Fibroblast of skin of right quadriceps (primary cell): ENCODE measurements at places on chromosomes 3 and 15.
A peak's percentile ranks its signal among the peaks of the same experiment; 100 is the strongest.

- peak; percentile 9 for DNase-seq
Measured at GRCh38 chr15:30990446-30991254, 778 bp downstream of the MTMR10 start.

- DNase-seq = no peak
Measured at GRCh38 chr3:187286467-187287059, 5.0 kb downstream of the MASP1 start.

DNA sequence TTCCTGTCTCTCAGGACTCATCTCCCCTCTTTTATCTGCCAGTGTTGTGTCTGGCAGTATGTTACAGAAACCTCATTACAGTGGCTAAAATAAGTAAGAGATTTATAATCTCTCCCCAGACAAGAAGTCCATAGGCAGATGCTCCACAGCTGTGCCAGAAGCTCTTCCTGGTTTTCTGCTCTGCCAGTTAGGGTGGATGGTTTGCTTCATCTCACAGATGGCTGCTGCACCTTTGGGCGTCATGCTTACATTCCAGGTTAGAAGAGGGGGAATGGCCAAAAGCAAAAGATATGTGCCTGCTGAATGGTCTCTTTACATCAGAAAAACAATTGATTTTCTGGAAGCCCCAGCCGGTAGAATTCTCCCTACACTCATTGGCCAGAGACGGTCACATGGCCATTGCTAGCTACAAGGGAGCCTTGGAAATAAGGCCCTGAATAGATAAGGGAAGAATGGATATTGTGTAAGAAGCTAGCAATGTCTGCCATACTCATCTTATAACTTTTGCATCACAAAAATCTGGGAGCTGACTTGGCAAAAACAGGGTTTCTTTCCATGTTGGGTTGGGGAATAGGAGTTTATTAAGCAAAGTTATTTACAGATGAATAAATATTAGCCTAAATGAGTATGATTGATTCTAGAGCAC lies 91.1 kb downstream of the PDCD6IP start:
- no peak for DNase-seq

- no peak for DNase-seq
Measured at GRCh38 chr3:127411083-127411727, 123.4 kb upstream of the PRR20G start.

- no peak for DNase-seq
Measured at GRCh38 chr3:109382588-109382987, 45.2 kb upstream of the DPPA4 start.

DNA sequence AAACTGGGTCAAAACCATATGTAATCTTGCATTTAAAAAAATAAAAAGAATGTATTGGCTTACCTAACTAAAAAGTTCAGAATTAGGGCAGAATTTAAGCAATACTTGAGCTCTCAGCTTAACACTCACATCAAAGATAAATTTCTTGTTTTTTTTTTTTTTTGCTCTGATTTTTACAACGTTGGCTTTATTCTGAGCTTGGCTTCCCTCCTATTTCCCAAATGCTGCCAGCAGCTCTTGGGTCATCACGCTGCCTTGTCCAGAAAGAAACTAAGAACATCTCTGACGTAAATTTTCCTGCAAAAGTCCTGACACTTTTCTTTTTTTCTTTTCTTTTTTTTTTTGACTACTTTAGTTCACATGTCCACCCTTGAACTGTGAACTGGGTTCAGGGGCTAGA lies 150.6 kb upstream of the TGFBR2 start:
- DNase-seq = no peak

DNA sequence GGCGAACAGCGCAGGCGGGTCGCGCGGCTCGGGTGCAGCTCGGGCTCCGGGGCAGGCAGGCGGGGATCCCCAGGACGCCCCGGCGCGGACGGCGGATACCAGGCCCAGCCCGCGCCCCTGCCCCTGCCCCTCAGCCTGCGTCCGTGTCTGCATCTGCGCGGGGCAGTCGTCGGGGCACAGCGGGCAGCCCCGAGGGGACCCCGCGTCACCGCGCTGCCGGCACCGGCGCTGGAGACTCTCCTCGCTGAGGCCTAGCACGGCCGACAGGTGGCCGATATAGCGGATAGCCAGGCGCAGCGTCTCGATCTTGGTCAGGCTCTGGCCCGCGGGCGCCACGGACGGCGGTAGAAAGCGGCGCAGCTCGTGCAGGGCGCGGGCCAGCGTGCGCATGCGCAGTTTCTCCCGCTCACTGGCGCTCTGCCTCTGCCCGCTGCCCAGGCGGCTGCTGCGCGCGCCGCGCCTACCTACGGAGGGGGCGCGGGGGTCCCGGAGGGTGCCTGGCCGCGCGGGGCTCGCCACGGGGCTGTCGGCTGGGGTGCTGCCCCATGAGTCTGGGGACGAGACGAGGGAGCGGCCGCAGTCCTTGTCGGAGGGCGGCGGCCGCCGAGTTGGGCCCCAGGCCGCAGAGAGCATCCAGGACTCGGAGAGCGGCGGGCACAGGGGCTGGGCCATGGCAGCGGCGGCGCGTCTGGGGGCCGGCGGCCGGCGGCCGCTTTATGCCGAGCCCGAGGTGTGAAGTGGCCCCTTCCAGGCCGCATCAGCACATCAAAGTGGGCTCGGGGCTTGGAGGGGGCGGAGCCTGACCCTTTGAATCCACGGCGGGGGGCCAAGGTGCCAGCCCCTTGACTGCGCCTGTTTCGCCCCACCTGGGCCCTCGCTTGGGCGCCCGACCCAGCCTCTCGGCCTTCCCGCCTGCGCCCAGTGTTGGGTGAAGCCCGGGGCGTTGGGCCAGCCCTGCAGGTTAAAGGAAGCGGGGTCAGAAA lies at the start of gene MESP1:
Gene MESP1, minus strand, starts transcription at position 690 of the 983 bp plus-strand sequence. Its CDS starts 18 bp downstream, at position 672.
- peak; percentile 88 for DNase-seq

GRCh38 chr3:13651057-13651400 lies 102.1 kb downstream of the FBLN2 start:
- DNase-seq = no peak

DNA sequence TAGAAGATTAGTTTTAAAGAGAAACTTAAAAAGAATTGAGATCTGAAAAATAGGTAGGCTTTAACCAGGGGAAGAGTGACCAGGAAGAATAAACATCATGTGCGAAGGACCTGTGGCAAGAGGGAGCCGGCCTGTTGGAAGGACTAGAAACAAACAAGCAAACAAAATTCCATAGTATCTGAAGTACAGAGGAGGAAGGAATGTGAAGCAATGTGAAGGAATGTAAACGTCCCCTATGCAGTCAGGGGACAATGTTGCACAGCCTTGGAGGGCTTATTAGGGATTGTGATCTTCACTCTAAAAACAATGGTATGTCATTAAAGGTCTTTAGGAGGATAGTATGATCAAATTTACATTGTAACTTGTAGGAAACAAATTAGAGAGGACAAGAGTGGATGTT lies 84.4 kb upstream of the PLCL2 start:
- DNase-seq = no peak

DNA sequence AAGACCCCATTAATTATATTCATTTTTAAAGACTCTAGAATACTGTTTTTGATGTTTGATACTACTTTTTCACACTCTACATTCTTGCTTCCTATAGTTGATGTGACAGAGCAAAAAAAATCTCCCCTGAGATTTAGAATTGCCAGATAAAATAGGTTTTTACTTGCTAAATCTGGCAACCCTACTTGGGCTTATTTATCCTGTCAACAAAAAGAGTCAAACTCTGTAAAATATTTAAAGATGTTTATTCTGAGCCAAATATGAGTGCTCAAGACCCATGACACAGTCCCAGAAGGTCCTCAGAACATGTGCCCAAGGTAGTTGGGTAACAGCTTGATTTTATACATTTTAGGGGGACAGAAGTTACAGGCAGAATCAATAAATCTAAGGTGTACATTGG lies 72.3 kb downstream of the DAPK2 start:
- DNase-seq = no peak

DNA sequence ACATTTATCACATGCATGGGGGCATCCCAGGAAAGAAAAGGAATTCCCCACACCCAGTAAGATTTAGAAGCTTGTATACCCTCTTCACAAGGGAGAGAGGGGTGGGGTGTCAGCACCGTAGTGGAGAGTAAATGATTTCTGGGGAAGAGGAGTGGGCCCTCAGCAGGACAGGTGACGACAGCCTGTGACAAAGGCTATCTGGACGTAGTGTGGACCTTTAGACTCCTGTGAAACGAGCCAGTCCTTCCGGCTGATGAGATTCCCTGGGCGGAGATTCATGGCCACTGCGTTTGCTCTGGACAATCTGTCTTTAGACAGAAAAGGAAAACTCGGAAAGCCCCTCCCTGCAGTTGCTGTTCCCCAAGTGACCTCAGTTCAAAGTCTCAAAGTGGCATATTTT lies 1.7 kb upstream of the FAM3D start:
- DNase-seq = no peak

GRCh38 chr15:37101980-37102304 lies 1.6 kb upstream of the MEIS2 start:
- DNase-seq = peak; percentile 73

- DNase-seq = peak; percentile 65
Measured at GRCh38 chr3:24185738-24186384, 240.8 kb downstream of the NR1D2 start.

DNA sequence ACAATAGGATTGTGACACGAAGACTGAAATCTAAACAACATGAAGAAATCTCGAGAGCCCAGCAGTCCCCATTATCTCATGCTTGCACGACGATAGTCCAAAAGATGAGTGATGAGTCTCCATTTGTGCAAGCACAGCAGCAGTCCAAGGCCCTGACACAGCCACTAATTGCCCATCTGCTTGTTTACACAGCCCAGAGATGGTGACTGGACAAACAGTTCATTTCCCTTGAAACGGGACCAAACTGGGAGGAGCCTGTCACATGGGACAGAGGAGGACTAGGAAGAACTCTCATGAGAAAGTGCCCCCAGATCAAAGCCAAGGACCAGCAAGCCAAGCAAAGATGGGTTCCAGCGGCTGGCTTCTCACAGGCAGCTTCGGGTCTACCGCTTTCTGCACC lies 121.0 kb downstream of the GREM1 start:
- DNase-seq = peak; percentile 88

DNA sequence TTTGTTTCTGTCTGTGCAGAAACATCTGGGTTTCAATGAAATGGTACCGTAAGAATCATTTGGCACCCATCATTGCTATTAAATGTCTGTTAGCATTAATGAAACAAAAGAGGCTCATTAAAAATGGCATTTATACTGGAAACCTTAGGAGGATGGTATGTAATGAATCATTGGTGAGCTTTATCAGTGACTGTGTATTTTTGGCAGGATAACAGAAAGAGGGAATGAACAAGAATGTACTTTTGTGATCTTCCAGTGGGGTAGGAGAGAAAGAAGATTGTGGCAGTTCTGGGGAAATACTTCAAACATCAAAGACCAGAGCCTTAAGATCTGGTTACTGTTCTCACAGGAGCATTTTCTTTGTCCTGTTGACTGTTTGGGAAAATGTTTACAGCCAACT lies 4.7 kb upstream of the DCBLD2 start:
- peak; percentile 91 for DNase-seq

- DNase-seq = no peak
Measured at GRCh38 chr3:188931036-188931435, 240.7 kb upstream of the TPRG1 start.

DNA sequence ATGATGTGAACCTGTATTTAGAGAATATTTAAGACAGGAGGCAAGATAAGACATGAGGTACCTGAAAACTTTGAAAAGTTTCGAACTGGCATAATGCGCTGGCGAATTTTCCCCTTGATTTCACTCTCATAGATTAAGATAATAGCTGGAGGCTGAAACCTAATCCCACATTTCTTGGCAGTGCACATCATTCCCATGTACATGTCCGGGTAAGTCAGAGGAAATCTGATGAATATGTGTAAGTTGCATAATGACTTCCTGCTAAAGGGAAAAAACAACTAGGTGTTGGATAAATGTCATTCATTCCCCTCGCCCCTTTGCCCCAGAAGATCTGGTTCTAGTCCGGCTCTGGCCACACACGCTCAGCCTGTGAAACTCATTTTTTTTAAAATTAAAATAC lies 3.6 kb downstream of the CEP19 start:
- no peak for DNase-seq

GRCh38 chr3:45599984-45600650 lies 5.6 kb downstream of the LIMD1 start:
- DNase-seq = no peak

DNA sequence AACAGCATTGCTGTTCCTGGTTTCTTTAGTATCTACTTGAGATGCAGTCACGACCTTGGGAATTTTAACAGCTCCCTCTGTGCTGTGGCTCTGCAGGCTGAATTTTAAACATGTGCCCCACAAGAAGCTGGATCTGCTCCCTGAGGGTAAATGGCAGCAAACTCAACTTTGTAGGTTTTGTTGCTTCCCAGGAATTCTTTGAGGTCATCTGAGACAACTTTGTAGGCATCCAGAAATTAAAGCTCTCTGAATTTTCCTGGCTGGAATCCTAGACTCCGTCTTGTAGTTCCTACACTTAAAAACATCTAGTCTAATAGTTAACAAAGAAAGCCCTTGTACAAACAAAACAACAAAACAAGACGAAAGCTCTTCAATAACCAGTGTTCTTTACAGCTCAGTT lies 366.3 kb downstream of the FEZF2 start:
- DNase-seq = peak; percentile 19

- DNase-seq = peak; percentile 82
Measured at GRCh38 chr3:121482660-121483059, 63.1 kb downstream of the POLQ start.

GRCh38 chr3:169430707-169431404 lies 232.7 kb downstream of the MECOM start:
- DNase-seq = no peak

GRCh38 chr3:110419601-110420000 lies 652.0 kb upstream of the NECTIN3 start:
- peak; percentile 54 for DNase-seq

DNA sequence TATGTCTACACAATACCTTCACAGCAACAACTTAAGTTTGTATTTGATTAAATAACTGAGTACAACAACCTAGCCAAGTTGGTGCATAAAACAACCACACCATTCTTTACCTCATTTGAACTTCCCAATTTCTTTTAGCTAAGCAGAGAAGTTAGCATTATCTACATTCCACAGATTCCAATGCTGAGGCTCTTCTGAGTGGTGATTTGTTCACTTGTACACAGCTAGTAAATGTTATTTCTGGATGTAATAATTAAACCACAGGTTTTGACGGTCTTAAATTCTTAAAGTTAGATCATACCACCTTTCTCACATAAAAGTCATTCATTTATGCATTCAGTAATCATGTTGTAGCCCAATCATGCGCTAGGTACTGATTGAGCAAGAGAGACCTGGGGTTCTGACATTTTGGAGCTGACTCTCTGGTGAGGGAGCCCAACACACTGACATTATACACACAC lies 102.5 kb downstream of the SST start:
- peak; percentile 90 for DNase-seq

DNA sequence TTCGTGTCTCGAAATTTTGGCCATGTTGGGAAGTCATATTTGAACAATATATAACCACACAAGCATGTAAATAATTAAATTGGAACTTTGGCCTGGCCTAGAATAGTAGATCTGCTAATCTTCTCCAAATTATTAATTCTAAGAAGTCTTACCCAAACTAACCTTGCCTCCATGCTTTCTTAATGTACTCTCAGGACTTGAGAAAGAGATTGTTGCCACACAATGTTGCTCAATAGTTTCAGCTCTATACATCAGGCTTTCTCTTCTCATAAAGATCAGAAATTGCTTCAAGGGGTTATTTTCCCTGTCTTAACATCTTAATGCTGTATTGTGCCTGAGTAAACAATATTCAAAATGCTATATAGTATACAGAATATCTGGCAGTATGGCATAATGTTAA lies 202.7 kb upstream of the LRIG1 start:
- no peak for DNase-seq

GRCh38 chr3:99523431-99524127 lies 114.8 kb upstream of the COL8A1 start:
- DNase-seq = peak; percentile 41
